ENCODE measurements at places on chromosomes 1 and 21.
A peak's percentile ranks its signal among the peaks of the same experiment; 100 is the strongest.

DNA sequence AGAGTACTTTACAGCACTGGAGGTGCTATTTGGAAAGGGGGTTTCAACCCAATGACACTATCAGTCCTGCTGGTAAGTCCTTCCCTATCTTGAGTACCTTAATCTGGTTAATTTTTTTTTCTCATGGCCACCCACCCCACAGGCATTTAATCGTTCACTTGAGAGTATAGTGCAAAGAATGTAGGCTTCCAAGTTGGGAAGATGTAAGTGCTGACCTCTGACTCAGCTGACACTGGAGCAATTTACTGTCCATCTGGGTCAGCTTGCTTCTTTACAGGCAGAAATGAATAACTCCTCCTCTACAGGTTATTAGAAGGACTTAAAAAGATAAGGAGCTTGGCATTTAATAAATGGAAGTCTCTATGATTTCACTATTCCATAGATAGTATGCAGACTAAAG, 89.6 kb downstream of the AK5 start:
- no peak for DNase-seq

- DNase-seq: no peak
Observed at GRCh38 chr1:158520021-158520420, 34.2 kb downstream of the OR6Y1 start.

- peak; percentile 85 for DNase-seq
Observed at GRCh38 chr21:34526618-34527290, 14.7 kb upstream of the KCNE1 start.

GRCh38 chr21:24941316-24942185, 665.7 kb downstream of the MRPL39 start:
- DNase-seq: peak; percentile 33

DNA sequence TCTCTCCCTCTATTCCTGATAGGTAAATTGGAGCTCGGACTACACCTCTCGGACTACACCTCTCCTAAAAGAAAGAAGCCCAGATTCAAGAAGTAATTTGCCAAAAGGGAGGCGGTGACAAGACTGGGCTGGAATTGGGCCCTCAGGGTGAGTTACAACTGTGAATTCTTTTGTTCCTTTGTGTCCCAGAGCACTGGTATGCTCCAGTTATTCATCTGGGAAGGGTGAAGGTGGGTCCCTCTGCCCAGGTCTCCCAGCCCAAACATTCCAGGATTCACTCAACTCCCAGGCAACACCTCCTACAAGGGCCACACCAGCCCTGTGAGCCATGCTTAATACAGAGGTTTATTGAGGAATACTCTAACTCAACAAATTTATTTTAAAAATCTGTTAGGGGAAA, 69.2 kb downstream of the LMX1A start:
- DNase-seq: peak; percentile 73
